Activated CD4-positive, alpha-beta T cell treated with anti-CD3 and anti-CD28 coated beads for 24 hours (primary cell): ENCODE measurements at places on chromosomes 11 and 22.

DNA sequence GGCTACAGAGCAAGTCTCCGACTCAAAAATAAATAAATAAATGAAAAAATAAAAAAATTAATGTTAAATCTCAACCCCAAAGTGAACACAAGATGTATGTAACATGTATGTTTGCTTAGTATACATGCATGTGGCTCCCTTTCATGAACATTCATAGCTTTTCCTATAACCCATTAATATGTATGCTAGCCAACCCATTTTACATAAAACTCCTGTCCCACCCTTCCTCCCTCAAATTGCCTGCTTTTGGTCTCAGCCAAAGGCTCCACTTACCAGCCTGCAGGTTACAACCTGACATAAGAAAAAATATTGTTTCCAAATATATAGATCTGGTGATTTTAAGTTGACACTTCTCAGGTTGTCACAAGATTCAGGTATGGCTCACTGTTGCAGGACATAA is 3.7 kb upstream of the FOLR1 start:
- no peak for DNase-seq

- DNase-seq: no peak
These were observed 836 bp upstream of the RSPH14 start for GRCh38 chr22:23142546-23143105.

- DNase-seq: no peak
These were observed 38.4 kb downstream of the DYNC2H1 start for GRCh38 chr11:103147627-103148026.

GRCh38 chr22:21043860-21044535 is 1.7 kb upstream of the LRRC74B start:
- no peak for DNase-seq

GRCh38 chr11:107799218-107799859 is 59.2 kb downstream of the SLC35F2 start:
- DNase-seq: peak; percentile 36

GRCh38 chr11:86508604-86509587 is 134.2 kb downstream of the CCDC81 start:
- no peak for DNase-seq

GRCh38 chr11:8352876-8353505 is 89.3 kb upstream of the LMO1 start:
- no peak for DNase-seq
